Effector CD4-positive, alpha-beta T cell (primary cell): ENCODE measurements at places on chromosomes 11 and 22.
A peak's percentile ranks its signal among the peaks of the same experiment; 100 is the strongest.

DNA sequence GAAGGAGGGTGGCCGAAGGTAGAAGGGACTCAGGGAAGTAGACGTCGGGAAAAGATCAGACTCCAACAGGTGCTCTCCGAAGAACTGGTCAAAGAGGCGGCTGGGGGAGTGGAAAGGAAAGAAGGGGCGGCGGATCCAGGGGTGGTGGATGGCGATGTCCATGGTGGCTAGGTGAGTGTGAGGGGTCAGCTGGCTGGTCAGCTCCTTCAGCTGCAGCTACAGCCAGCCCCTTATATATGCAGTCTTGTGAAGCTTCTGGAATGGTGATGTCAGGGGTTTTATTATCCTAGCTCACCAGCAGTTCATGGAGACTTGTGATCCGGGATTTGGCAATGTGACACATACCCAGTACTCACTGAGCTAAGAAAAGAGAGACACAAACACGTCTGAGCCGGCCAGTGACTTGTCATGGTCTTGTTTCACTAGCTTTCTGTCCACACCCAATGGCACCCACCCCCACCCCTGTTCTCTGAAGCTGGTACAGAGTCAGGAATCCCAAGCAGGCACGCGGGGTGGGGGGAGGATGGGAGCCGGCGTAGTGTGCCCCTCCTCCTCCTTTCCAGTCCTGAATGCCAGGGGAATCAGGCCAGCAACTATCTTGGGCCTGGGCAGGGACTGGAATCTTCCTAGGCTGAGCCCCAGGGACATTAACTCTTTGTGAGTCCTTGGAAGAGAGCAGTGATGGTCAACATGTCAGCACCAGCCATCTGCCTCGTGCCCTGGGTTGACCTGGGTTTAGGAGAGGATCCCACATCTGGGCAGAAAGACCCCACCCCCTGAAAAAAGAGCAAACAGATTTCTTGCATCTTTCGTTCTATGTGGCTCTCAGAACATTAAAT is at the start of gene CRYAB:
Gene CRYAB, minus strand, starts transcription at position 208 of the 839 bp plus-strand sequence. Its CDS starts 46 bp downstream, at position 162.
- no peak for DNase-seq

GRCh38 chr22:44661659-44662569 is 40.1 kb upstream of the PRR5 start:
- DNase-seq = no peak

DNA sequence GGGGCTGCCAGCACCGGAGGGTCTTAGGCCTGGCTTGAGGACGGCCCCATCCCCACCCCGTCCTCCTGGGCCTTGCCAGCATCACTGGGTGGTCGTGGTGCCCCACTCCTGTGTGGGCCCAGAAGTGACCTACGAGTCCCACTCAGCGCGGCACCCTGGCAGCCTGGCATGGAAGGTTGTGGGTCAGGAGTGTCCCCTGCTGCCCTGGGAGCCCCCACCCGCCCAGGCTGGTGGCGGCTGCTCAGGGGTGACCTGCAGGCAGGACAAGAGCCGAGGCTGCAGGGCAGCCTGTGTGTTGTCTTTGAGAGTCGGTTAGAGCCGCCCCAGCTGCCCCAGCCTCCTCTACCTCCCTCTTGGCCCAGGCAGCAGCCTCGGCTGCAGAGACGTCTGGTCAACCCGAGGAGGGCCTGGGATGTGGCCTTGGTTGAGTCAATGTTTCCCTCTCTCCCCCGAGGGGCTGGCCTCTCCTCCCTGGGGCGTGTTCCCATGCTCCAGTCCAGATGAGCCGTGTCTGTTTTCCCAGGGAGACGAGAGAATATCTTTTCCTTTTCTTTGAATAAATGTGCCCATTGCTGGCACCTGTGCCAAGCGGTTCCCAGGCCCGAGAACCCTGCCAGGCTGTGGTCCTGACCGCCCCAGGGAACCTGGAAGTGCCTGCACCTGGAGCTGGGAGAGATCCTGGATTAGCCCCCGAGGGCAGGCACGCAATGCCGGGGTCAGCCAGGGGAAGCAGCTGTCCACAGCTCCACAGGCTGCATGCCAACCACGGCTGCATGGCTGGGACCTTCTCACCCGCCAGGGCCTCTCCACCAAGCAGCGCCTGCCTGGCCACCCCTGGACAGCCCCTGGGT is 35.7 kb upstream of the MUC5AC start:
- no peak for DNase-seq

DNA sequence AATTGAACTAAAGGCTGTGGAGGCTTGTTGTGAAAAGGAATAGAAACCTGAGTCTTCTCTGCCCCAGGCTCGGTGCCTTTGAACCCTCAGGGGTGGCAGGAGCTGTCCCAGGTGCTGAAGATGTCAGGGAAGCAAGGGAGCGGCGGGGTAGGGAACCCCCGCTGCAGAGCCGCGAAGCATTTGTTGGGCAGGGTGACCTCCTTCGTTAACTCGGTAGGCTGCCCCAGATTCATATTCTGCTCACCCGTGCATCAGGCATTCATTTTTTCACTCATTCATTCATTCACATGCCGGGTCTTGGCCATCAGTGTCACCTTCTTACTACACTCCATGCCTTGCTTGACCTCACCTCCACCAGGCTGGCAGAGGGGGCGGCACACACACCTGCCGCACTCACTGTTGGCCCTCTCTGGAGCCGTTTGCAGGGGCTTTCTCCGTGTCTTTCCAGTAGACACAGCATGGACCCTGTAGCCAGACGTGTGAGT is 618.9 kb downstream of the BRD1 start:
- no peak for DNase-seq

DNA sequence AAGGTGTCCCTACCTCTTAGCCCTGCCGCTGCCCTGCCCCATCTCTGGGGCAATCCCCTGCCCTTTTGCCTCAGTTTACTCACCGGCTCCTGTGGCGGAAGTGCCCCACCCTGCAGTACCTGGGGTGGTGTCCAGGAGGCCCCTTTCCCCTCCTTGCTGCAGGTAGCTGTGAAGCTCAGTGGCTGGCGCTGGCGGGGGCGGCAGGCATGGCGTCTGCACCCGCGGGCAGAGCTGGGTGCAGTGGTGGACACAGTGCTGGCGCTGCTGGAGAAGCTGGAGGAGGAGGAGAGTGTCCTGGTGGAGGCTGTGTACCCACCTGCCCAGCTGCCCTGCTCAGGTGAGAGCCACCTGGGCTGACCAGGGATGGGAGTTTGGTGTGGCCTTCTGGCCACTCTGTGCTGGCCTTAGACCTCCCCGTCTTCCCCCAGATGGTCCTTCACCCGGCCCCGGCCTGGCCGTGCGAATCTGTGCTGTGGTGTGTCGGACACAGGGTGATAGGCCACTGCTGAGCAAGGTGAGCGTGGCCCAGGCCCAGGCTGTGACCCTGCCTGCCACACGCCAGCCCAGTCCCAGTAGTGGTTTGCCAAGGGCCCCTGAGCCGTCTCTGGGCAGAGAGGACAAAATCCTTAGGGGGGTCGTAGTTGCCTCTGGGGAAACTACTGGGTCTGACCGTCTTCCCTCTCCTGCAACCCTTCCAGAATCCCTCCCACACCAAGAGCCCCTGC is 4.0 kb downstream of the CARNS1 start:
- no peak for DNase-seq

DNA sequence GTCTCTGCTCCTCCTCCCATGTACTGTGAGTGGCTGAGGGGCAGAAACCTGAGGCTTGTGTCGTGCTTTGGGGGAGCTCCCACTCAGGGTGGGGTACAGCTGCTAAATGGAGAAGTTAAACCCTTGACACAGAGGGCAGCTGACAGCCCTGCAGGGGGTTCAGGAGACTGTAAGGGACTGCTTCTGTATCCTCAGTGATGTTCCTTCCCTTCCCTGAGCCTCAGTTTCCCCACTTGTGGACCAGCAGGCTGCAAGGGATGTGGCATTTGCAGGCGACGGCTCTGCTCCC is 15.6 kb downstream of the SYNGR1 start:
- DNase-seq = no peak

- no peak for DNase-seq
These were observed 16.2 kb upstream of the OR10V1 start for GRCh38 chr11:59729834-59730233.

GRCh38 chr22:30486661-30487115 is 14.9 kb upstream of the SEC14L3 start:
- DNase-seq = no peak

DNA sequence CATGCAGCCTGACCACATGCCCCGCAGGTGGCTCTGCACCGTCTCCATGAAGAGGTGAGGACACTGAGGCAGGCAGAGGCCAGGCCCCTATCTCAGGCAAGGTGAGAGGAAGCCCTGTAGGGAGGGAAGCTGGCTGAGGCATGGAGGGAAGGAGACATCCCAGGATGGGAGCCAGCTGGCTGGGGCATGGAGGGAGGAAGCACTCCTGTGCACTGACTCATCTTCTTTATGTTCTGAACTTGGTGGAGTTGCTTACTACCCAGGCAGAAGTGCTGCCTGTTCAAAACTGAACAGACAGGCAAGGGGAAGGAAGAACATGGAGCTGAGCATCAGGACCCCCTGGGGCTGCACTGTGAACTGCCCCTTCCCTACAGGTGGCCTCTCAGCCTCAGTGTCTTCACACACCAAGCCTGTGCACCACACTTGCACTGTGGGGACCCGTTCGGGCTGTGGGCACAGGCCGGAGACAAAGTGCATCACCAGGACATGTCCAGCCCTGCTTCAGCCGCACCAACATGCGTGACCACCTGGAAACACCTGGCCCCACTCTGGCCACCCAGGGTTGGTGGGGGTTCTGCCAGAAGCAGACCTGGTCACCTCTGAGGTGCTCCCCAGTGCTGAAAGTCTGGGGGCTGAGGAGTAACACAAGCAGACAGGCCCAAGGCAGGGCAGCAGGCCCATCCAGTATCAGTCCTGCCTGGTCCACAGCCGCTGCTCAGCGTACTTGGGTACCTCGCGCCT is 55.5 kb downstream of the DGCR2 start:
- DNase-seq = no peak

DNA sequence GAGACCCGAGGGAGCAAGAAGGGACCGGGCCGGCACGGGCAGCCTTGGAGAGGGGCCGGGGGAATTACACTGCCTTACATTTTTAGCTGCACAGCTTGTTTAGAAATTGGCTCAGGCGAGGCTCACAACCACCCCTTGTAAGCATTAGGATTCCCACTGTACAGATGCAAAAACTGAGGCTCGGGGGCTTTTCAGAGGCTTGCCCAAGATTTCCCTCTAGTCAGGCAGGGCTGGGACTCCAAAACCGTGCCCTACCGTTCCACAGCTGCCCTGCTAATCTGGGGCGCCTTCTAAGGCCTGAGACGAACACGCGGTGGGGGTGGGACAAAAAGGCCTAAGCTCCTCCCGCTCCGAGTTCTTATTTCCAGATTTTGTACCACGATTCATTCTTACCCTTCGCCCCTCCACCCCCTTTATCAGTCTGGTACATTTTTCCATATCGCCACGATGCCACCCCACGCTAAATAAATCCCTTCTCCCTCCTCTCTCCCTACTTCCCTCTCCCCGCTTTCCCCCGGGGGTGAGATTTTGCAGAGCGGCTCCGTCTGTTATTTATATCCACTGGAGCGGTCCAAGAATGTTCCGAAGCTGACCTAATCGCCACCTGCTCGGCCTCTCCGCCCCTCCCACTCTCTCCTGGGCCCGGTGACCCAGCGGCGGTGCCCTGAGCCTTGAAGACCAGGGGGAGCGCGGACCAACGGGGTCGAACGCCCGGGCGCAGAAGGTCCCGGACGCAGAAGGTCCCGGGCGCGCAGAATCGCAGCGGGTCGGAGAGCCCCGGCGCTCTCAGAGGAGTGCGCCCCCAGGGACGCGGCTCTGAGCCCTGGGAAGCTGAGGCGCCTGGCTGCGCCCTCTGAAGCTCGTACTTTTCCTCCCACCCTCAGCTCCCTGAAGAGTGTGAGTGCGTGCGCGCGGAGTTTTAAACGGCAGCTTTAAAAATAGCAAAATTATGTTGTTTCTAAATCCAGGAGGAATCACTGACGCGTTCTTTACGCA is 764 bp upstream of the PACSIN3 start:
- peak; percentile 35 for DNase-seq

- DNase-seq = no peak
These were observed 11.0 kb upstream of the HEPHL1 start for GRCh38 chr11:94010136-94010535.

DNA sequence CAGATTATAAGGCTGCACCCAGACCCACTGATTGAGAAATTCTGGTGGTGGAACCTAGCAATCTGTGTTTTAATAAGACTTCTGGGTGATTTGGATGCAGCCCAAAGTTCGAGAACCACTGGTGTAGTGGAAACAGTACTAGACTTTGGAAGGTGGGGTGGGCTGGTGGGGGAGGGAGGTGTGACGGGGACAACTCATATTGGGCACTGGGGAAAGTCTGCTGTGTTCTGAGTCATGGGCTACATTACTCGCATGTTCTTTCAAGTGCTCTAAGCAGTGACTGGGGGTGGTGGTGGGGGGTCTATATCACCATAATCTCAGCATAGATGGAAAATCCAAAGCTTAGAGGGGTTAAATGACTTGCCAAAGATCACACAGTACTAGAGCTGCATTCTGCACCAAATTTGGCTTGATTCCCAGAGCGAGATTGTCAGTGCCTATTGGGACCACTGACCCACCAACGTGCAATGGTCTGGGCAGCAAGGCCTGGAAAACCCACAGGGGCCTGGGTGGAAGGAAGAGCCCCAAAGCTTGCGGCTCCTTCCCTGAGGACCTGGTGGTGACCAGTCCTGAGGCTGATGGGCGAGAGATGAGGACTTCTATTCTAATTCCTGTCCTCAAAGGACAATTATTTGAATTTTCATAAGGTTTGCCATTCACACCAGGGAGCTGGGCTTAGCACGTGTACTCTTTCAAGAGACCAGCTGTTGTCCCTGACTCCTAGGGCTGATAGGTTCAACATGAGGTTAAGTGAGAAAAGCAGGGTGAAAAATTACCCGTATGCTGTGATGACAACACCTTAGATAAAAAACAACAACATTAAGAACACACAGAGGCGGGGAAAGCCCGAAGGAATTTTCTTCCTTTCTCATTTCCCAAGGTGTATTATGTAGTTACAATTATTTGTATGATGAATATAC is 77.5 kb upstream of the NARS2 start:
- no peak for DNase-seq

DNA sequence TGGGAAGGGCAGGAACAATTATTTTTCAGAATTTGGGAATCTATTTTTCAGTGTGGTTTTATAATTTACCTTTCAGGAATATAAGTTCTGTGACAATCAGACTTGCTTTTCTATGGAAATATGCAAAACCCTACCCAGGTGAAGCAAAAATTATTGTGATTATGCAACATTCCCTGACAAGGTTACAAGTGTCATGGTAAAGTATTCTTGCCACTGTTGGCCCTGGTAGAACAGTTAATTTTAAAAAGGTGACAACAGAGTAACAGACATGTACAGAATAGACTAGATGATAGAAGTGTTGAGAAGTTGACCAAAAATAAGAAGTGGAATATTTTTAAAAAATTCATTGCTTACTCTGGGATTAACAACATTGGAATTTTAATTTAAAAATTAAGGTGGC is 29.2 kb downstream of the TRAF6 start:
- no peak for DNase-seq

- DNase-seq = no peak
These were observed 12.0 kb downstream of the MARK2 start for GRCh38 chr11:63850920-63851319.

- no peak for DNase-seq
These were observed 11.9 kb downstream of the SNX19 start for GRCh38 chr11:130904380-130904779.
